ENCODE measurements at places on chromosomes 5 and 9. TPM values are rescaled to one million over a fixed set of nuclear protein-coding genes. Genes with fewer than 3 reads are reported as not detected.

Gene MAP1B
- 21.4 TPM for polyA plus RNA-seq

Gene LTC4S
- 2.8 TPM for polyA plus RNA-seq

Gene PCDHA11
- polyA plus RNA-seq = 0.30 TPM

Gene NDST1
- polyA plus RNA-seq = 48.2 TPM

Gene PCDHA9
- not detected for polyA plus RNA-seq

Gene KIF4B
- not detected for polyA plus RNA-seq

Gene ECPAS
- 152 TPM for polyA plus RNA-seq

Gene SPINK6
- polyA plus RNA-seq = not detected

Gene SPINK13
- polyA plus RNA-seq = 0.45 TPM

Gene WNK2
- polyA plus RNA-seq = 17.2 TPM

Gene BNIP1
- 12.7 TPM for polyA plus RNA-seq

Gene WDR31
- polyA plus RNA-seq = 2.3 TPM

Gene ADAMTS19
- polyA plus RNA-seq = 15.1 TPM

Gene STPG3
- not detected for polyA plus RNA-seq

Gene LCN9
- polyA plus RNA-seq = not detected

Gene COQ4
- polyA plus RNA-seq = 34.8 TPM

Gene RABL6
- polyA plus RNA-seq = 62.6 TPM

Gene RHOBTB3
- polyA plus RNA-seq = 96.9 TPM

DNA sequence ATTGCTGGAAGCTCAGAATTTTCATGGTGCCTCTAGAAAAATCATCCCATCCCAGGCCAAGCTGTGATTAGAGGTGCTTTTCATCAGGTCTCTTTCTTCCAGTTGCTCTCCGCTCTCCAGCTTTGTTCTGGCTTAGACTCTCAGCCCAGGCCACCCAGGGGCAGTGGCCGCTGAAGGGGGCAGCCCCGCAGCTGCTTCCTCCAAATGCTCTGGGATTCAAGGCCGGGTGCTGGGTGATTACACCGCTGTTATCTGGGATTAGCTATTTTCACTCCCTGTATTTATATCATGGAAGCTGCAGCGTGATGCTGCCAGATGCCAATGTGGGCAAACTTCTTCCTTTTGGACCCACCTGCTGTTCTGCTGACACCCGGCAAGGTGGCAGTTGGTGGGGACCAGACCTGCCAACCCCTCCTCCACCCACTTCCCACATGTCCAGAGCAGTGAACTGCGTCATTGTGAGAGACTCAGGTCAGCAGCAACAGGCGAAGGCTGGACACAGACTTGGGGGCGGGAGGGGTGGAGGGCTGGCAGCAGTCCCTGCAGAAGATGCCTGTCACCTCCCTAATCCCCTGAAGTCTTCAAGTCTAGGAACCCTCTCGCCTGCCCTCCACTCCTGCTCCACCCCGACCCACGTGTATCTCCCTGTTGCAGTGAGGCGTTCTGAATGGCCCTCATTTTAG, 33.9 kb upstream of the NKX2-5 start:
- DNase-seq = no peak

DNA sequence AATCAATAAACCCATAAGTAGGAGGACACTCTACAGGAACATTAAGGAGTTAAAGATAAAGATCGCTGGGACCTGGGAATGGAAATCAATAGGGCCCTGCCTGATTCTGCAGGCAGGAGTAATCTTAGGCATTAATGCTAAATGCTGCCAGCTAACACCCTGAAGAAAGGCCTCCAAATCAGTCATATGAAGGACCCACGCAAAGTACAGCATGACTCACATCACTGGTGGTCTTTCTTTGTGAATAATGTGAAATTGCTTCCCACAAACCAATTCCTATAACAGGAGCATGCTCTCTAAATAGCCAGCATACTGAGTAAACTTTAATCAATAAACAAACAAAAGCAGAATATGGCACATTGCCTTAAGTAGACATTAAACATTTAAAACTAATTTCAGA, 172.3 kb downstream of the SEMA5A start:
- no peak for DNase-seq

GRCh38 chr5:180784497-180785097, 18.0 kb downstream of the MGAT1 start:
- DNase-seq = peak; percentile 81

- peak; percentile 64 for DNase-seq
Measured at GRCh38 chr5:133610489-133611356, 1.6 kb downstream of the FSTL4 start.

- no peak for DNase-seq
Measured at GRCh38 chr5:53942724-53943123, 367.6 kb downstream of the ARL15 start.

DNA sequence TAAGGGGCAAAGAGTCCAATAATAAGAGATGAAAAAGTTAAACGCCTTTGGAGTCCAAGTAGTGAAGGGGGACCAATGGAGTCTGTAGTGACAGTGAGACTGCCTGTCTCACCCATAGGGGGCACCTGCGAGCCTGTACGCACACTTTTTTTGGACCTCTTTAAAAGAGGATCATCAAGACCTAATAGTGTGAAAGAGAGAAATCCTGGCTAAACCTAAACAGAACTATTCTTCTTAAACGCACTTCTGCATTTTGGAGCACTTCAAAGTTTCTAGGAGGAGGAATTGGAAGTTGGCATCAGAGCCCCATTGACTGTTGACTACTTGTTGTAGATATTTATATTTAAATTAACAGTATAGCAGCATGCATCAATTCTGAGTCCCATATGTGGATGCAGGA, 636.1 kb upstream of the KLF4 start:
- no peak for DNase-seq

DNA sequence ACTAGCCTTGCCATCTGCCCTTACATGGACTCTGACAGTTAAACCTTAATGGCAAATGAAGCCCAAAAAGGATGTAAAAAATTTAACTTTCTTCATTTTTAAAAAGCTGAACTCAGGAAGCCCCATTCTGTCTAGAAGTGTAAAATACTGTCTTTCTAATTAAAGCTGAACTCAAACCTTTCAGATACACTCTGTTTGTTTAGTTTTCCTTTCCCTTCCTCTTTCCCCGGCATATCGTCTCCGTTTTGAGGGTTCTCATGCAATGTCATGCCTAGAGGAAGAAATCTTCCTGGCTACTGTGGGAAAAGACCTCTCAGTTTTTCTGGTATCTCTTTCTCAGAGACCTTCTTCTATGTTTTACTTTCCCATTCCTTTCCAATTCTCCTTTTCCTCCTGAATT, 841.5 kb downstream of the DTWD2 start:
- no peak for DNase-seq

GRCh38 chr5:167626341-167627123, 664.9 kb upstream of the WWC1 start:
- DNase-seq = no peak

DNA sequence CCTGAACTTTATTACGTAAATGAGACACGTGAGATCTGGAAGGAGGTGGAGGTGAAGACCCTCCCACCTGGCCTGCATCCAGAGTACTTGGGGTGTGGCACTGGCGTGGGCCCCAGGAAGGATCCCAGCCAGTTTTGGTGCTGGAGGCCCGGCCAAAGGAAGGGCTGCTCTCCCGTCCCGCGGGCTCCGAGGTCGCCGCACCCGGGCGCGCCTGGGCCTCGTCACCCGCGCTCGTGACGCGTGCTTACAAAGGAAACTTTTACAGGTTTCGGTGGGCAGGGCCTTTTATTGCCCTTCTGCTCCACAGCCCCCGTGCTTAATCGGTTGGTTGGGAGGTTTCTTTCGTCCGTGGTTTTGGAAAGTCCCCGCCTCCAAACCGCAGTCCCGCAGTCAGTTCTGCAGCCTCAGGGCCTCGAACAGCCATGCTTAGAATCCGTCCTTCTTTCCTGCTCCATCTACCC, 29.2 kb downstream of the CDKN2A start:
- no peak for DNase-seq

- DNase-seq = no peak
Measured at GRCh38 chr9:76092572-76092971, 202.1 kb downstream of the PCSK5 start.

GRCh38 chr5:17978954-17979353, 344.7 kb downstream of the TAF11L14 start:
- DNase-seq = no peak

GRCh38 chr9:111728143-111728542, 66.6 kb downstream of the SHOC1 start:
- no peak for DNase-seq

DNA sequence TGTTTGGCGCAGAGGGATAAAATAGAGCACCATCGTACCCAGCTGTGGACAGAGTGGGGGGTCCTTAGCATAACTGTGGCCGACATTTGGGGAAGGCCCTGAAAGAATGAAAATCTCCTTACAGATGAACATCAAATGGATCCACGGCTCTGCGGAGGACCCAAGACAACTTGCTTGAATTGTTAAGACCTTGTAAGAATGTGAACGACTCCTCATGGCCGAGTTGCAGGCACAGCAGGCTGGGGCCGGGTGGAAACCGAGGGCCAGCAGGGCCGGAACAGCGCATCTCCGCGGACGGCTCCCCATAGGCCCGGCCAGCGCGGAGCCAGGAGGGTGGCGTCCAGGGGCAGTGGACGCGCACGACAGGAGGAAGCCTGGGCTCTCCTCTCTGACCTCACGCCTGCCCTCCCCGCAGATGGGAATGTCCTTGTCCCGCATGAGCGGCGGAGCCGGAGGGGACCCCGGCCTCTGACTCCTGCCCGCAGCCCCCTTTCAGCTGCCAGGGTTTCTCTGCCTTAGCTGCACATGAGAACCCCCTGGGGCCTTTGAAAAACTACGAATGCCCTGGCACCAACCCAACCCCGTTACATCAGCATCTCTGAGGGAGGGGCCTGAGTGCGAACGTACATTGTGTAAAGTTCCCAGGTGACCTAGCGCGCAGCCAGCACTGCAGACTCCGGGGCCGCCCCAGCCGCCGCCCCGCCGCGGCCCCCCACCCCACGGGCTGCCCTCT, 36.2 kb upstream of the PTCH1 start:
- DNase-seq = peak; percentile 50

GRCh38 chr9:132216861-132217619, 55.2 kb downstream of the NTNG2 start:
- DNase-seq = no peak

DNA sequence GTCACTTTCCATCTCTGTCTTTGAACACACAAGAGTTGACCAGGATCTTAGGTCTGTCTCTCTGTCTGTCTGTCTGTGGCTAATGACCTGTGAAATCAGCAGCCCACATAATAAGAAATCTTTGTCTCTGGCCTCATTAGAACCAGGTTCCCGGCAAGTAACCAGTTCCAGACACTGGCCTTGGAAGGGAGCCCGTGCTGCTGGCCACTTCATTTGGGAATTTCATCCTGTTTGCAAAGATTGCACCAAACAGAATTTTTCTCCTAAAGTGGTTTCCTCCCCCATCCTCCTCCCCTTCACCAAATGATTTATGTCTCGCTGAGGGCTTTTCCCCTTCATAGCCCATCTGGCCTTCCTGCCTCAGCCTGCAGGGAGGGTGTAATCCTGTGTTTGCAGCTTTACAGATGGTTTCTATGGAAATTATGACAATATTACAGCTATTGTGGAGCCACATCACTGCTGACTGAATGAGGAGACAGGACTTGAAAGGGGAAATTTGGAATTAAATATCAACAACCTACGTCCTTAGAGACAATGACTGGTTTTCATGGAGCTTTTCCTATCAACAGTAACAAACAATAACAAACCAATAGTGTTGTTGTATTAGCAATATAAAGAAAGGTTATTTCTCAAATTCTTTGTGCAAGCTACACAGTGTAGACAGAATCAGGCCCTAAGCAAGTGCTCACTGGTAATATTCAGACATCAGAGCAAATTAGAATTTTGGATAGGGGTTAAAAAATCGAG, 25.7 kb downstream of the DPYSL3 start:
- peak; percentile 89 for DNase-seq

GRCh38 chr5:142845402-142845921, 75.3 kb downstream of the ARHGAP26 start:
- peak; percentile 33 for DNase-seq

DNA sequence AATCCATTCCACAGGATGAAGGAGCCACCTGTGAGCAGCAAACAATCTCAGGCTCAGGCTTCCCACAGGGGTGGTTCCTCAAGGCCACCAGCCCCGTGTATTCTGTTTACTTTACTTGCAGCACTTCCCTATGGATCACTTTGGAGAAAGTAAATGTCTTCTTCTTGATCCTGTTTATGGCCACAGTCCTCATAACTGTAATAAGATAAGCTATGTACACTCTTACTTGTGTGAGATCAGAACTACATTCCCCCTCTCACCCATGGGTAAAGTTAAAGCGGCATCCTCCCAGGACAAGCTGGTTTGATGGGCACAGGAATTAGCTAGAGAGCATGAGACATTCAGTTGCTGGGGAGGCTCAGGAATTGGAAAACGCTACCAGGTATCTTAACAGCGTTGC, 86.1 kb downstream of the TMEM215 start:
- no peak for DNase-seq

DNA sequence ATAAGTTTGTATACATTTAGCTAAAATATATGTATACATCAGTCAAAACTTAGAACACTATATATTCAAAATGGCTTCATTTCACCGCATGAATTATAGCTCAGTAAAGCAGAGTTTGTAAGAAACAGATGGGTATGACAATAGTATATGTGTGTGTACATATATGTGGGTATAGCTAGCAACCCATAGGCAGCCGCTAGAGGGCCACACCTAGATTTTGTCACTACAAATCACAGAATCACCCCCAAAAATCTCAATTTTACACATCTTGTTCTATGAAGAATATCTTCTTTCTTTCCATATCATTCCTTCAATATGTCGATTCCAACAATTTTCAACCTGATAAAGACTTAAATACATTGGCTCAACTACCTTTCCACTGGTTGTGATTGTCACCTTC, 357.8 kb upstream of the CCNG1 start:
- DNase-seq = no peak

- DNase-seq = no peak
Measured at GRCh38 chr5:9455826-9456434, 89.9 kb downstream of the SEMA5A start.

- peak; percentile 45 for DNase-seq
Measured at GRCh38 chr9:84315278-84315877, 25.2 kb downstream of the SLC28A3 start.

DNA sequence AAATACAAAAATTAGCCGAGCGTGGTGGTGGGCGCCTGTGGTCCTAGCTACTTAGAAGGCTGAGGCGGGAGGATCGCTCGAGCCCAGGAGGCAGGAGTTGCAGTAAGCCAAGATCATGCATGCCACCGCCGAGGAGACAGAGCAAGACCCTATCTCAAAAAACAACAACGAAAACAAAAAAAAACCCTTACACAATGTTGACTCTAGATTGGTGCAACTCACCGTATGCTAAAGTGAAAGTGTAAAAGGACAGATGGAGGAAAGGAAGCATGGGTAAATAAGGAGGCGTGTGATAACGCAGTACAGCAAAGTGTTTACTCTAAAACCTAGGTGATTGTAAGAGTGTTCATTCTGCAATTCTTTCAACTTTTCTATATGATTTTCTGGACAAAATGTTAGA, 15.9 kb upstream of the RUFY1 start:
- DNase-seq = no peak
